ENCODE measurements at places on chromosomes 7 and 10. TPM values are rescaled to one million over a fixed set of nuclear protein-coding genes. Genes with fewer than 3 reads are reported as not detected.

PAPOLB gene
- total RNA-seq: not detected

DNAJC12 gene
- total RNA-seq: 1.3 TPM

FAM180A gene
- total RNA-seq: 2.9 TPM

SPDYE1 gene
- not detected for total RNA-seq

FGL2 gene
- 0.86 TPM for total RNA-seq

TUBB8 gene
- total RNA-seq: not detected

FAM25A gene
- not detected for total RNA-seq

HMX3 gene
- total RNA-seq: not detected

BLNK gene
- not detected for total RNA-seq

DBF4 gene
- 31.1 TPM for total RNA-seq

ZNF488 gene
- total RNA-seq: not detected

NUTM2A gene
- total RNA-seq: under 0.01 TPM

IGF2BP3 gene
- total RNA-seq: 9.1 TPM

SRRT gene
- 50.6 TPM for total RNA-seq

Data from fibroblast of villous mesenchyme (primary cell).